ENCODE measurements at places on chromosomes 11 and 22.

GRCh38 chr11:113447621-113448315 is 27.4 kb downstream of the DRD2 start:
- no peak for DNase-seq

- DNase-seq: no peak
Measured at GRCh38 chr11:210803-211180, 3.3 kb downstream of the RIC8A start.

GRCh38 chr11:119752345-119752871 is 23.4 kb upstream of the NECTIN1 start:
- no peak for DNase-seq

DNA sequence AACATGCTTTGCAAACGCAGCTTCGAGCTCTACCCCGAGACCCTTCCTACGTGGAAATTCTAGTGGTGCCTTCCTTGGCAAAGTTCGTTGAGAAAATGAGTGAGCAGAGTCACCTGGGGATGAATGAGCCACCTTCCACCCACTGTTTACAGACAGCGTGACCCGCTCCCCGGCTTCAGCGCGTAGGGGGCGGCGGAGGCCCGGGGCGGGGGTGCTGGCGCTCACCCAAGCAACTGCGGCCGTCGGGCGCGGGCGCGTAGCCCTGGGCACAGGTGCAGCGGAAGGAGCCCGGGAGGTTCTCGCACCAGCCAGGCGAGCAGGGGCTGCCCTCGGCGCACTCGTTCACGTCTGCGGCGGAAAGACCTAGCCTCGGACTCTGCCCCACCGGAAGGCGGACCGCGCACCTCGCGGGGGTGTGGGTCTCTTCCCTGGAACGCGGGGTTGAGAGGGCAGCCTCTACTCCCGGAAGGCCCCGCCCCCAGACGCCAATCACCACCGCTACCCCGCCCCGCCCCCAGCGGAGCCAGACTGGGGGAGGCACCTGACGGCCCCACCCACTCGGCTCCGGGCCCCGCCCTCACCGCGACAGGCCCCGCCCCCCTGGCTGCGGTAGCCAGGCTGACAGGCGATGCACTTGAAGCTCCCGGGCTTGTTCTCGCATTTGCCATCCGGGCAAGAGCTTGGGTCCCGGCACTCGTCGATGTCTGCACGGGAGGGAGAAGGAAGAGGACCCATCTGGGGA is 11.8 kb downstream of the LTBP3 start:
- peak; percentile 96 for DNase-seq

GRCh38 chr11:849104-849824 is 6.6 kb downstream of the TSPAN4 start:
- peak; percentile 82 for DNase-seq

DNA sequence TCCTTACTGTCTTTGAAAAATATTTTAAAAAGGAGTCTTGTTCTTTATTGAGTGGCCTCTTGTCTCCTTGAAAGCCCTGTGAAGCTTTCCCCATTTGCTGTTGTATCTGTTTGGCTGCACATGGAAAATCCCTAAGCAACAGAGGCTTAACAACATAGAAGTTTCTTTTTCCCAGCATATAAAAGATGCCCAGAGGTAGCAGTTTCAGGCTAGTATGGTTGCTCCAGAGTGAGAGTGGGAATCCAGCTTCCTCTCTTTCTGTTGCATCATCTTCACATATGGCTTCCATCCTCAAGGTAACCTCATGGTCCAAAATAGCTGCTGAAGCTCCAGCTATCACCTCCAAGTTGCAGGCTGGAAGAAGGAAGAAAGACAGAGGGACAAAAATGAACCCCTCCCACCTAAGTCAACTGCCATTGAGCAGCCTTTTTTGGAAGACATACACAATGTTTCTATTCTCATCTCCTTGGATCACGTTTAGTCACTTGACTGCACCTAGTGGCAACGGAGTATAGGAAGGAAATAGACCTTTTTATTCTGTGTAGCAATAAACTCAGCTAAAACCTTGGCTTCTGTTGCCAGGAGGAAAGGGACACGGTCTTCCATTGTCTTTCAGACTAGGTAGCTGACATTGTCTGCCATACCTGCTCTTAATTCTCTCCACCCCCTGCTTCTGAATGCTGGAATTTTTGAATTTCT is 5.3 kb downstream of the CSF2RB start:
- DNase-seq: no peak

- no peak for DNase-seq
Measured at GRCh38 chr11:29243616-29244015, 773.2 kb downstream of the KCNA4 start.

DNA sequence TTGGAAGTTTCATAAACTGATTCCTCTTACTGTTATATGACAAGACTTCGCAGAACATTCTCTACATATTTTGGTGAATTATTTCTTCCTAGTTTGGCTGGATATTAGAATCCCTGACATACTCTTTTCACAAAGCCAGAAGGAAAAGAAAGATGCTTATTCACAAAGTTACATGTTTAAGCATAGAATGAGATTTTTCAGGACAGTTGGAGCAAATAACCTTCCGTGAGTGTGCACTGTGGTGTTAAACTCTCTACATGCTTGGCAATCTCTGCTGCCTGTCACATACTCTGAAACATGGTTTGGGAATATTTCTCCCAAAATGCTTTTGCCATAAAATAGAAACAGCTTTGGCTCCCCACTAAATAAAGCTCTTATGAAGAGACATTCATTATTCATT is 230.0 kb upstream of the MTNR1B start:
- DNase-seq: no peak

DNA sequence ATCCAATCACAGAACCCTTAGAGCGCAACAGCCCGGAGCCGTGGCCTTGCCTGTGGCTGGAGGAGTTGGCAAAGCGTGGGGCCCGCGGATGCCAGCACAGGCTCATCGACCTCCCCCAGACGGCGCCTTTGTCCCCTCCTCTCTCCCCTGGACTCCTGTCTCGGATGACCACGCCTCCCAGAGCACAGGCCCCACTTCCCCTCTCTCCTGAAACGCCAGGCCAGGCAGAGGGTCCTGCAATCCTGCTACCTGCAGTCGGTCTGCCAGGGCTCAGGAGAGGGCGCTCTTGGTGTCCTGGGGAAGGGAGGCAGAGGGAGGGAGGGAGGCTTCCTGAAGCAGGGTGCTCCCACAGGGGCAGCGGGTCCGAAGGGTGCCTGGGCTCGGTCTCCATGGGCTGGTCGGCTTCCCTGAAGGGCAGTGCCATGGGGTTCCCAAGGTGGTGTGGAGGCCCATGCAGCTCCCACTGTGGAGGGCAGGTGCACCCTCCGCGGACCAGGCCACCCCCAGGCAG is 16.6 kb upstream of the TTLL12 start:
- peak; percentile 92 for DNase-seq

DNA sequence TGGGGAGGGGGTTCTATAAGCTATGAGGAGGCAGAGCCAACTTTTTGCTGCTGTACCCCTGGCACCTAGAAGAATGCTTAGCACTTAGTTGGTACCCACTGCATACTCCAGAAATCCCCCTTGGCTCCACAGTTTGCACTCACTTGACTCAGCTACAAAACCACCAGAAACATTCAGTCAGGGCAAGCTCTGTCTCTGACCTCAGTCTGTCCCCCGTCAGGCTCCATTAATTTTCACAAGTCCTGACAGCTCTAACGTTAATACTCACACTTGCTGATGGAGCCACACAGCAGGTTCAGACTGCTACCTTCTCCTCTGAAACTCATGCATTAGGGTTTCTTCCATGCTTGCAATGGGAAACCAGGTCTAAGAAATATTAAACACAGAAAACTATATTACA is 81.7 kb downstream of the MPPED2 start:
- no peak for DNase-seq

DNA sequence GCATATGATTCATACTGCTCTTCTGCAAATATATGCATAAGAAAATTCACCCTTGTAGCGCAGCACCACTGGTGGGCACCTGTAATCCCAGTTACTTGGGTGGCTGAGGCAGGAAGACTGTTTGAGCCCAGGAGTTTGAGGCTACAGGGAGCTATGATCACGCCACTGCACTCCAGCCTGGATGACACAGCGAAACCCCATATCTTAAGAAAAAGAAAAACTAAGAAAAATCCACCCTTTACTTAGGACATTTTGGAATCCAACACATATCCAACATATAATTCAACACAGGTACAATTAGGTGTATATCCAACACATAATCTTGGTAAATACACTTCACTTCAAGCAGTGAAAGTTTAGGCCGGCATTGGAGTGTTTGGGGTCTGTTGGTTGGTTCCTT is 255.5 kb upstream of the PITPNB start:
- no peak for DNase-seq

DNA sequence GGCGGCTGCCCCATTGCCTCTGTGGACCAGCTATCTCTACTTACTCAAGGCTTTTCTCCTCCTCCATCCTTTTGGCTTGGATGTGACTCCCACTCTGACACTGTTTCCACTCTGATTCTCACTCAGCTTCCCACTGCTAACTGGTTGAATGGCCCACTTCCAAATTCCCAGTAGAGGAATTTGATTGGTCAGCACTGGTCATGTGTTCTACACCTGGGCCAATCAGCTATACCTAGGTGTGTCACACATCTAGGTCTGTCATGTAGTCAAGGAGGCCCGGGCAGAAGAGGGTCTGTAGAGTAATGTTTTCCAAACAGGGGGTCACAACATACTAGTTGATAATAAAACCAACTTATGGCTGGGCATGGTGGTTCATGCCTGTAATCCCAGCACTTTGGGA is 53.3 kb downstream of the TPBGL start:
- DNase-seq: no peak

DNA sequence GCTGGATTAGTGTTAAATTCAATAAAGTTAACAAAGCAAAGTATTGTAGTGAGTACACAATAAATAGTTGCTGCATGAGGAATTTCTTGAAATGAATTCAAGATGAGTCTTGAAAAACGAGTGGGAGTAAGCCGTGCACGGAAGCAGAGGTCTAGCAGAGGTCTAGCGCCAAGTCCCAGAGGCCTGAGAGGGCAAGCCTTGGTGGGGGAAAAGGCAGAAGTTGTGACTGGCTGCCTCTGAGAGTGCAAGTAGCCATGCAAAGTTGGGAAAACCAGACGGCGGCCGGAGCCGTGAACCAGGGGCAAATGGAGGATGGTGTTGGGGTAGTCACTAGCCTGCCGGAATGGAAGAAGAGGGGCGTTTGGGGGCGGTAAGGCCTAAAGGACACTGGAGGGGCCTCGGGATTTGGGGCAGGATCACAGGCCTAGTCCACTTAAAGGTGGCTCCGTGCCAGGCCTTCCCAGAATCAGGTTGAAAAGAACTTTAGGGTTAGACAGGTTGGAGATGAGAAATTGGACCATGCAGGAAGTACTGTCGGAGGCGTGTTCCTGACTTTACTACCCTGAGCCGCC is 379 bp upstream of the SLC3A2 start:
- DNase-seq: no peak

DNA sequence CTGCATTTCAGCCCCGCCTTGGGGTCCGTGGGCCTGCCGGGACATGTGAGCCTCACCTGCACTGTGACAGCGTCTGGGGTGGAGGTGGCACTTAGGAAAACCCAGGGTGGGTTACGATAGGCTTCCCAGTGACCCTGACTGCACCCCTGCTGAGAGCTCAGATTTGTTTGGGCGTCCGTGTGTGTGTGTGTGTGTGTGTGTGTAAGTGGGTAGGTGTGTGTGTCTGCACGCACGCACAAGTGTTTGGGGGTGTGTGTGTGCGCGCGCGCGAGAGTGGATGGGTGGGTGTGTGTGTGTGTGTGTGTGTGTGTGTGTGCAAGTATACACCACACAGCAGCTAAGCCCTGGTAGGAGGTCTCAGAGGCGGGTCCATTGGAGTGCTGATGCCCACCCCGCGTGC is 12.1 kb upstream of the ARHGAP8 start:
- DNase-seq: no peak

DNA sequence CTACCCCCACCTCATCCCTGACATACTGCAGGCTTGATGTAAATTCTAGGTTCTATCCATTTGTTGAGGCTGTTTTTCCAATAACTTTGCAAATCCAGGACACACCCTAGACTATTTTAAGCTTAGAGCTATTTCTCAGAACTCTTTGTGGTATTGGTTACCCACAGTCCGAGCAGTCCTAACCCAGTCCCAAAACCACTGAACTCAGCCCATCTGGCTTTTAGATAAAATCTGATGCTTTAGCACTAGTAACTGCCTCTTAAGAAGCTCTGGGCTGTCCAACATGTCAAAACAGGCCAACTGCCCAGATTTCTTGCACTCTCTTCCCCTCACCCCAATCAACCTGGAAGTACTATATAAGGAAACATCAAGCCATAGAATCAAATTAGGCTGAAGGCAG is 344.4 kb upstream of the CADM1 start:
- DNase-seq: no peak

GRCh38 chr11:133600786-133601185 is 68.5 kb upstream of the OPCML start:
- no peak for DNase-seq

DNA sequence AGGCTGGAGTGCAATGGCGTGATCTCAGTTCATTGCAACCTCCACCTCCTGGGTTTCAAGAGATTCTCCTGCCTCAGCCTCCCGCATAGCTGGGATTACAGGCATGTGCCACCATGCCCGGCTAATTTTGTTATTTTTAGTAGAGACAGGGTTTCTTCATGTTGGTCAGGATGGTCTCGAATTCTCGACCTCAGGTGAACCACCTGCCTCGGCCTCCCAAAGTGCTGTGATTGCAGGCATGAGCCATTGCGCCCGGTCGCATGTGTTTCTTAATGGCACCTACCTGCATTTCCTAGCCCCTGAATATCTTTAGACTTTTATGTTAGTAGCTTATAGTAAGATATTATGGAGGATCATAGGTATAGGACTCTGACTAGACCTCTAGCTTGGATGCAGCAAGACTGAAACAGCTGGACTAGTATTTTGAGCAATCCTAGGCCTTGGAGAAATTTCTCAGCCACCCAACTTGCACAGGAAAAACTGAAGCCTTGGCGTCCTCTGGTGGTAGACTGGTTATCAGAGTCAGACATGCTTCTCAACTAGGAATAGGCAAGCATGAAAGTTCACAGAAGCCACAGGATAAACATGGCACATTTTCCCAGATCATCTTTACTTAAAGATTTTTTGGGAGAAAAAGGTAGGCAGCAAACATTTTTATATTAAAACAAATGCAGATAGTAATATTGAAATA is 22.7 kb upstream of the C1QTNF4 start:
- peak; percentile 45 for DNase-seq

DNA sequence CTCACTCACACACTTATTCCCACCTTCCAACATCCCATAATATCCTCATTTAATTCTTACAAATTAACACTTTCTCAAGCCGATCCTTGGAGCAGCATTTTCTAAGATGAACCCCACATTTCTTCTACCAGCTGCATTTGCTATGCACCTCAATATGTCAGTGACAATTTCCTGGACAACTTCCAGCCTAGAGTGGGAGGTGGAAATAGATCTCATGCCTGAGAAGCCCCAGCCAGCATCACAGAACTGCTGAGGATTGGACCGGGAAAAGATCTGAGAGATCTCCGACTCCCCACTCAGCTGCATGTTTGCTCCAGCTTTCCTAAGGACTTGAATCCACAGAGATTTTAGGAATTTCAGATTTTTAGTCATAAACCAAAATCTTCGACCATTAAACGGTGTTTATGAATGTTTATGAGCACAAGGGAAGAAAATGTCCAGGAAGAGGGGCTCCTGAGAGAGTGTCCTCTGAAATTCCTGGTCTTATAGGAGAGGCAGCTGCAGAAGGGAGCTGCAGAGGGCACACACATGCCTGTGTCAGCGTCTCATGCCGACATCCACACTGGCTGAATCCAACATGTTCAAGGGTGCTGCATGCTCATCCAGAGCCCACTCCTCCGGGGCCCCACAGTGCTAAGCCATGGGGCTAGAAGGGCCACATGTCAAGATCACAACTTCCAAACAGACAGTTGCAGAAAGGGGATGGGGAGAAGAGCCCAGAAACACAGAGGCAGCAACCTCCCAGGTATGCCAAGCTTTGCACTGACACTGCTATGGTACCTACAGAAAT is 68.6 kb downstream of the MICAL3 start:
- no peak for DNase-seq

GRCh38 chr11:118435893-118436624 is at the start of gene KMT2A:
TSS of gene KMT2A (plus strand) at chr11:118436492. CDS start at chr11:118436513, 21 bp downstream.
- peak; percentile 98 for DNase-seq

All from H9 (cell line).